ENCODE measurements at places on chromosomes 6 and 20.

DNA sequence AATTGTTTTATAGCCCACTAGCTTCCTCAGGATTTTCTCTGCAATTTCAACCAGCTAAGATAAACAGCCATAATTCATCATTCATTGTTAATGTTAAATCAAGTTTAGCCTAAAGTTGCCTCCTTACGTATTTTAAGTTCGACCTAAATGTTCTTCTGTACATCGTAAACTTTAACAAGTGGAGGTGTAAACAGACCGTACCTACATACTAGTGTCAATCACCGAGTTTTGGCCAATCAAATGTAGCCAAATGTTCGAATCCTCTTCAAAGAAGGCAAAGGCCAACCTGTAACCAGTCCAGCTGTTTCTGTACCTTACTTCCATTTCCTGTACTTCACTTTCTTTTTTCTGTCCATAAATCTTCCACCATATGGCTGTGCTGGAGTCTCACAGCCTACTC is 13.5 kb downstream of the MBOAT1 start:
- DNase-seq, result no peak

DNA sequence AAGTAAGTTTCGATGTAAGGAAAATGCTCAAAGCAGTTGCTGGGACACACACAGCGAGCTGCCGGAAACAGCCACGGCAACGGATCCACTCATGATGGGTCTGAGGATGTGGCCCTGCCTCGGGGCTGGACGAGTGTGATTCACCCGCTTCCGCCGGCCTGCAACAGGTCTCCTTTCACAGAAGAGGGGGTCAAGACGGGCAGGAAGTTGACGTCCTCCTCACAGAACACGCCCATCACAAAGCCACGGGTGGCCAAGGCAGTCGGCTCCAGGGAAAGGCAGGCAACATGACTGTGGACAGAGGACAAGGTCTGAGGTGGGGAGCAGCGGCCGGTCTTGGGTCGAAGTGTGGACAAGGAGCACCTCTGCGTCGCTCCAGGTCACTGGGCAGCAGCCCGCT is 29.9 kb upstream of the SMOC2 start:
- DNase-seq, result no peak

- DNase-seq, result no peak
These were observed 51.7 kb downstream of the COL11A2 start for GRCh38 chr6:33140556-33140955.

DNA sequence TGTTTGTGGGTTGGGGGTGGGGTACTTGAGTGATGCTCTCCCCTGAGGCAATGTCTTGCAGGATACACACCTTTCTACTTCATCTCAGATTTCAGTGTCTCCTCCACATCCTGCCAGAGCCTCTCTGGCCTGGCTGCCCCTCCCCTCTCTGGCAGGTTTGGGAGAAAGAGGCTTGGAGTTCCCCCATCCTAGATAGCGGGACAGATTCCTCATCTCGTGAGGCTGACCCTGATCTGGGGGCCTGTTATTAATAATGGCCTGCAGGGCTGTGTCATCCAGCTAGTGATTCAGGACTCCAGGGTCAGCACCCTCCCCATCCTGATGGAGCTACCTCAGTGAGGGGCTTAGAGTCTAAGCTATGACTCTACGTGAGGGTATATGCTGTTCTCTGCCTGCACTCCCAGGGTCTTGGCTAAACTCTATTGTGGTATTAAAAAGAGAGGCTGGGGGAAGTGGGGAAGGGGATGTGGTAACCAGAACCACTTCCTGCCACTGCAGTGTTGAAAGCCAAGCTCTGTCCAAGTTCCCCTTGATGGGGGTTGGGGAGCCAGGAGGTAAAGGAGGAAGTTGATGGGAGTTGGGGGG is 3.7 kb upstream of the MMP9 start:
- no peak for DNase-seq

- no peak for DNase-seq
These were observed 17.3 kb upstream of the ID1 start for GRCh38 chr20:31587545-31588389.

- DNase-seq, result no peak
These were observed 129.1 kb upstream of the SPACA1 start for GRCh38 chr6:87918461-87918941.

DNA sequence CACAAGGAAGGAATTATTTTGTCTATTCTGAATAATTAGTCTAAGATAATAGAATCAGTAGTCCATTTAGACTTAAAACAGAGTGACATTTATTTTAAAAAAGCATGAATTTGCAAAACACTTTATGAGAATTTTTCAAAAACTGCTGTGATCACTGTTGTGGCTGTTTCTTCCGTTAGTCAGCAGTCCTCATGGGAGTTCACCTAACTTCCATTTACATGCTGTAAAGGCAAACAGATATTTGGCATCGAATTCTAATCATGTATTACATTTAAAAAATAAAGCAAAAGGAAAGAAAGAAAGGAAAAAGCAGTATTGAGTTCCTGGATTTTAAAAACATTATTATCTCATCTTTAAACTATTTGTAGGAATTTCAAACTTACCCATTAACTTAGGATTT is 111.8 kb downstream of the MTHFD1L start:
- no peak for DNase-seq

- no peak for DNase-seq
These were observed 149.1 kb downstream of the EDN1 start for GRCh38 chr6:12439296-12439695.

DNA sequence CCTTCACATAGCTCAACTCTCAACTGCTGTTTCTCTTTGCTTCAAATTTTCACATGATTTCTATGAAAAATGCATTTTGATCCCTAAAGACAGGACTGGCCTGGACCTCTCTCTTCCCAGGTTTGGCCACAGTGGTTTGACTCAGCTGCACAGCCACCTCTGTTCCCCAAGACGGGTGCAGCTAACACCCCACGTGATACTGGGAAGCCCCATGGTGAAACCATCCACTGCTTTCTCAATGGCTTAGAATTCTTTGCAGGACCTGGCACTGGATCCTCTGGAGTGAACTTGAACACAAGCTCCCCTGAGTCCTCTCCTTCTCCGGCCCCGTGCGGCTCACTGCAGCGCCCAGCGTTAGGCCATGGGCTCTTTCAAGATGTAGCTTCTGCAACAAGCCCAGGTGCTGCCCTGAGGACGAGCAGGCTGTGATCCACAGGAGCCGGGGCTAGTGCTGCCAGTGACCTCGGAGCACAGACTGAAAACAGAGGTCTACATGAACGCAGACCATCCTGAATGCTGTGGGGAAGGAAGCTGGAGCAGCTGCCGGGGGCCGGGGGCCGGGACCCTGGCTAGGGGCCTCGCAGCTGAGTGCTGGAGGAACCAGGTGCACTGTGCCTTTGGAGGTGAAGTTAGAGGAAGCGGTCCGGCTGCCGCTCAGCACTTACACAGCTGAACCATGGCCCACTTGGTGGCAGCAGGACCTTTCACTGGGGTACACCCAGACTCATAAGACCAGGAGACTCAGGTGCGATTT is 58.8 kb upstream of the MPC1 start:
- no peak for DNase-seq

- no peak for DNase-seq
These were observed 5.0 kb downstream of the RFPL4B start for GRCh38 chr6:112352101-112352500.

Measured in fibroblast of the conjunctiva (primary cell).